NCI-H2171 treated with DMSO at 0.1 percent for 48 hours (cell line): ENCODE measurements at places on chromosomes 7 and 10.

- no peak for DNase-seq
Measured at GRCh38 chr10:97411406-97411805, 10.3 kb upstream of the RRP12 start.

DNA sequence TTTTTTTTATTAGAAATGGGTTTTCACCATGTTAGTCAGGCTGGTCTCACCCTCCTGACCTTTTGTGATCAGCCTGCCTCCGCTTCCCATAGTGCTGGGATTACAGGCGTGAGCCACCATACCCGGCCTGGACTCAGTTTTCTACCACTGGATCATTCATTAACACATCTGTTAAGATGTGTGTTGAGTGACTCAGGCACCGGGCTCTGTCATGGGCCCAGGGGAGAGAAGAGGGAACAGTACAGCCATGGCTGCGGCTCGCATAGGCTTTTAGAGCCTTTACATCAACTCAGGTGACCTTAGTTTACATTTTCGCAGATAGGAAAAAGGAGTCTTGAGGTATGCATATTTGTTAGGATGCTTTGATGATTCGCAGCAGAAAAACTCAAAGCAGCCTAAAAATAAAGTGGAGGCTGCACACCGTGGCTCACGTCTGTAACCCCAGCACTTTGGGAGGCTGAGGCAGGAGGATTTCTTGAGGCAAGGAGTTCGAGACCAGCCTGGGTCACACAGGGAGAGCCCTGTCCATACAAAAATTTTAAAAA is 3.1 kb upstream of the ARPC1B start:
- DNase-seq: no peak

DNA sequence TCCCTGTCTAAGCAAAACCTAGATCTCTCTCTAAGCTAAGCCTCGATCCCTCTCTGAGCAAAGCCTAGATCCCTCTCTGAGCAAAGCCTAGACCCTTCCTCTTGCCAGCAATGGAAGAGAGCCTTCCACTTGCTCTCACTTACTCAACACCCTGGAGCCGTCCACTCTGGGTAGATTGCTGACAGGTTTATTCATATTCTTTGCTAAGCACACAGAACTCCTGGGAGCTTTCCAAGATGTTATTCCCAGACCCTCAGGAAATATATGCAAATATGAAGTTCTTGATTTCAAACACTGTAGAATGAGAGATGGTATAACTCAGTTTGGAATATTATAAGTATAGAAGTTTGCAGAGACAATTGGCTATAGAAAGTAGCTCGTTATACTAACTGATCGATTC is 503.8 kb upstream of the CELF2 start:
- DNase-seq: no peak

DNA sequence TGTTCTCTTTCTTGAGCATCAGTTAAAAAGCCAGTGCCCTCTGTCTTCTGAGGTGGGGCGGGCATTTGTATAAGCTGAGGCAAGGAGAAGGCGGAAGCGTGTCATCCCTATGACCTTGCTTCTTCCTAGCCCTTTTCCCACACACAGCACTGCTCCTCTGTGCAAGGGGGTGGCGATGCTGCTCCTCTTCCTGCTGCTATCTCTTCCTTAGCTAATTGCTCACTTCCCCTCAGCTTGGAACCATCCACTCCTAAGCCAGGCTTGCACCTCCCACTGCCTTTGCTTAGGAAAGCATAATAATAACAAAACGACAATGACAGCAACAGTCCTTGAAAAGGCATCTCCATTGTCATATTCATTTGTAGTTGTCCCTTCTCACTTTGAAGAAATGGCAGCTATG is 366.9 kb downstream of the PHTF2 start:
- no peak for DNase-seq

GRCh38 chr7:156177422-156178055 is 365.3 kb upstream of the SHH start:
- no peak for DNase-seq

DNA sequence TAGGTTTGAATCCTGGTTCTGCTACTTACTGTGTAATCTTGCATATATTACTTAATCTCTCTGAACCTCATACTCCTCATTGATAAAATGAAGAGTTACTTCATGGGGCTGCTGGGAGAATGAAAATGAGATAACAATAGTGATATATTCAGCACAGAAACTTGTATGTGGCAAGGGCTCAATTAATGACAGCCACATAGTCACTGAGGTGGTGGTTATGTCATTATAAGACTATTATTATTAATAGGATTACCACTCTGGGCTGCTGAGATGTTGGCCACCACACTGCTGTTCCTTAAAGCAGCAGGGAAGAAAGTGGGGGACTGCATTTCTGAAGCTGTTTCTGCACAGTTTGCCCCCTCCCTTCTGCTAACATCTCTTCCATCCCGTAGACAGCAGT is 100.4 kb upstream of the PDLIM1 start:
- DNase-seq: no peak

GRCh38 chr7:139820089-139820488 is 9.0 kb upstream of the TBXAS1 start:
- DNase-seq: no peak

GRCh38 chr7:27616186-27616491 is 46.5 kb downstream of the HIBADH start:
- peak; percentile 63 for DNase-seq

DNA sequence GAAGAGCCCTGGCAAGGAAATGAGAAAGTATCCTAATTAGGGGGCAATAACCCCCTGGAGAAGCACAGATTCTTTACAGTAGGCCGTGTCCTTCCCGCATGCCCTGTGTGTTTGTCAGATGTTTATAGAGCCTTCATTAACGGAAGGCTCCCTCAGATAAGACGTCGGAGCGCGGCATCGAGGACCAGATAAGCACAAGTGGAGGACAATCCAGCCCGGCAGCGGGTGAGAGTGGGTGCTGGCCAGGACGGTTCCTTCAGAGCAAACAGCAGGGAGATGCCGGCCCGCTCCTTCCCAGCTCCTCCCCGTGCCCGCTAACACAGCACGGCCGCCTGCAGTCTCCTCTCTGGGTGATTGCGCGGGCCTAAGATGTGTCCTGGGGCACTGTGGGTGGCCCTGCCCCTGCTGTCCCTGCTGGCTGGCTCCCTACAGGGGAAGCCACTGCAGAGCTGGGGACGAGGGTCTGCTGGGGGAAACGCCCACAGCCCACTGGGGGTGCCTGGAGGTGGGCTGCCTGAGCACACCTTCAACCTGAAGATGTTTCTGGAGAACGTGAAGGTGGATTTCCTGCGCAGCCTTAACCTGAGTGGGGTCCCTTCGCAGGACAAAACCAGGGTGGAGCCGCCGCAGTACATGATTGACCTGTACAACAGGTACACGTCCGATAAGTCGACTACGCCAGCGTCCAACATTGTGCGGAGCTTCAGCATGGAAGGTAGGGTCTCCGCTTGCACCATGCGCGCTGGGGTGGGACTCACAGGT is at the start of gene GDF2:
Gene GDF2 (plus strand): TSS at position 155 of the 762 bp plus-strand sequence. CDS start 215 bp downstream, at position 370.
- DNase-seq: no peak

DNA sequence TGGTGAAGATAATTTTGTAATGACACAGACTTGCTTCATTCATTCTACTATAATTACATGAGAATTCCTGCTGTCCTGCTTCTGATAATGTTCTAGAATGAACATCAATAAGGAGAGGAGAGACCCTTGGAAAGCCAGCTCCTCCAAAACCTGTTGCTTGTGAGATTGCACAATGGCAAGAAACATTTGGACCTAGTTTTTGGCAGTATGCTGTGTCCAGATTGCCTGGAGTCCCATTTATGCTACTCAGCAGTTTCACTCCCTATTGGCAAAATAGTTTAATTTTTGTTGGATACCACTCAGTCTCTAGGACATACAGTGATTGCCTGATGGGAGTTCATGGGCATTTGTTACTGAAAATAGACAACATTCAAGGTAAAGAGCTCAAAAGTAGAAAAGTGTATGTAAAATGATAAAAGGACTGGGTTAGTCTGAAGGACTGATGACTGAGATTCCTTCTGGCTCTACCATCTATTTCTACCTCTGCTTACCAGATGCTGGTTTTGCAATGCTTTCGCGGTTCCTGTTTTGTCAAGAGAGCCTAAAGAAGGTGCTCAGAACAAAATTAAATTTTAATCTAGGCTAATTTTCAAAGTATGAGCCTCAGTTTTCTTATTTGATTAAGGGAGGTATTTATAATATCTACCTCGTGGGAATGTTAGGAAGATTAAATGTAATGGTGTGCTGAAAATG is 8.0 kb upstream of the ACTR3B start:
- DNase-seq: no peak

DNA sequence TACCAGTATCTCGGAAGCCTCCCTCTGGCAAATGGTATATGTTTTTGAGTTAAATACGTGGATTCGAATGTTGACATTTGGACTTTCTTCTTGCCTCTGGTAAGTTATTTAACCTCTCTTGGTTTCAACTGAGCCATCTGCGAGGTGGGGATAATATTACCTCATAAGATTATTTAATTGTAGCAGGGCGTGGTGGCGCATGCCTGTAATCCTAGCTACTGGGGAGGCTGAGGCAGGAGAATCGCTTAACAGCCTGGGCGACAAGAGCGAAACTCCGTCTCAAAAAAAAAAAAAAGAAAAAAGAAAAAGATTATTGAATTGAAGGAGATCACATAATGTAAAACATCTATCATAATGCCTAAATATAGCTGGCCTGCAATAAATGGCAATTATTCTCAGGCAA is 396 bp upstream of the TAF5 start:
- no peak for DNase-seq

DNA sequence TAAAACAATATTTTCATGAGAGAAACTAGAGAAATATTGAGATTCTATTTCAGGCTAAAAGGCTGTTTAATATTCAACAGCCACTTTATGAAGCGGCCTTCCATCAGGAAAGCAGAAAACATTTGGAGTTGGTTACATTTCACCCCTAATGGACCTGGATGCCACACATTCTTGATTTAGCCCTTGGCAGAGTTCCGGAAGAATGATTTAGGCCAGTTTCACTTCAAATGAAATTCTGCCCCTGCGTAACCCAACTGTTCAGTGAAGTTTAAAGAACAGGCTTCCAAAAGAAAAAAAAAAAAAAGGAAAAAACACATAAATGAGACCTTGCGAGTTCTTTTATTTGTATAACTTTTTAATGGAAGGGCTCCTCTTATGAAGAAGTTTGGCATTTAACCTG is 239.2 kb upstream of the AKR1E2 start:
- no peak for DNase-seq

DNA sequence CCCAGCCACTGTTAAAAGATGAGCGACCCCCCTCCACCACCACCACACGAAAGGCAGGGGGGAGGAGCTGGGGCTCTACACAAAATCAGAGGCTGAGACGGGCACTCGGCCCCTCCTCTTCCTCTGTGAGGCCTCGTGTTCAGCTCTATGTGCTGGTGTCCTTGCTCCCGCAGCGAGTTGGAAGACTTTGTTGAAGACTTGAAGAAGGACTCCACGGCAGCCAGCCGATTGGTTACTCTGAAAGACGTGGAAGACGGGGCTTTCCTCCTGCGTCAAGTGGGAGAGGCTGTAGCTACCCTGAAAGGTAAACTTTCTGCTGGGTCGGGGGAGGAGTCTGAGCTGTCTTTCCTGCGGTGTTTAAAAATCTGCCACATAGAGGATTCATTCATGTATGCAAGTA is 203.7 kb downstream of the ARHGAP21 start:
- DNase-seq: no peak

- DNase-seq: no peak
Measured at GRCh38 chr7:14837216-14837615, 65.3 kb downstream of the DGKB start.

DNA sequence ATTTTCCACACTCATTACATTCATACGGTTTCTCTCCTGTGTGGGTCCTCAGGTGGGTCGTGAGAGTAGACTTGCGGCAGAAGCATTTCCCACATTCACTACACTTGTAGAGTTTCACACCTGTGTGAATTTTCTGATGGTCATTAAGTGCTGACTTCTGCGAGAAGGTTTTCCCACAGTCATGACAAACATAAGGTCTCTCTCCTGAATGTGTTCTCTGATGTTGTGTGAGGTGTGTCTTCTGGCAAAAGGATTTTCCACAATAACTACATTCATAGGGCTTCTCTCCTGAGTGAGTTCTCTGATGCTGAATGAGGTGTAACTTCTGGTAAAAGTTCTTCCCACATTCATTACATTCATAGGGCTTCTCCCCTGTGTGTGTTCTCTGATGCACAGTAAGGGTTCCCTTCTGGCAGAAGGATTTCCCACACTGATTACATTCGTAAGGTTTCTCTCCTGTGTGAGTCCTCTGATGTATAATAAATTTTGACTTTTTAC is 15.1 kb downstream of the ZNF12 start:
- peak; percentile 5 for DNase-seq

DNA sequence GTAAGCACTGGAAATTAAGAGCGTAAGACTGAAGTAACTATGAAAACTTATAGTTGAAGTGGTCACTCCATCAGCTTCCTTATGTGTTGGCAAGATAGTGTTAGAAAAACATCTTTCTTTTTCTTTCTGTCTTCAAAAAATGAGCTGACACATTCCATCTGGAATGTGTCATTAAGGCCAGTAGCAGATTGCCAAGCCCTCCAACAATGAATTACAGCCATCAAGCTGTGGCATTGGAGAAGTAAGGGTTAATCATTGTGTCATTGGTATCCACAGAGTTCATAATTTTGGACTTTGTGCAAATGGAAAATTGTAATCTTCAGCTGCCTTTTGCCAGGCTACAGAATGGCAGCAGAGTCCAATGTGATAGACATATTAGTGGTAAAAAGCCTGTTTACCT is 926.3 kb downstream of the NRG3 start:
- DNase-seq: no peak

DNA sequence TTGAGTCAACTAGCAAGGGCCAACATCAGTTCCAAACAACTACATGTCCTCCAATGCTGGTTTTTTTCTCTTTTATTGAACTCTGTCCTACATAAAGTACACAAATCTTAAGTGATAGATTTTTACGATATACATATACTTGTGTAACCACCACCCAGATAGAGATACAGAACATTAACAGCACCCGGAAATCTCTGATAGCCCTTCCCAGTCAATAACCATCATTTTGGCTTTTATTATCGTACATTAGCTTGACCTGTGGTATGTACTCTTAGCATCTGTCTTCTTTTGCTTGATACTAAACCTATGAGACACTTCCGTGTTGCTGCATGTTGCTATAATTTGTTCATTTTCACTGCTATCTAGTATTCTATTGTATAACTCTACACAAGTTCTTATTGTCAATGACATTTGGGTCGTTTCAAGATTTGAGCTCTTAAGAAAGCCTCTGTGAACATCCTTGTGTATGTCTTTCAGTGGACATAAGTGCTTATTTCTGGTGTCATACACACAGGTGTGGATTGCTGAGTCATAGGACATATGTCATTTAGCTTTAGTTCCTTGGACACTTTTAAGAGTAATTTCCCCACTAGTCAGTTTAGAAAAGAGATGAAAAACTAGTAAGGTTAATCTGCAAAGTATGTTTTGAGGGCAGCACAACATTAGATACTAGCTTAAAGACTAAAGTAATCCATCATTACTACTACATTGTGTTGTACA is 111.1 kb downstream of the PRLHR start:
- DNase-seq: no peak

DNA sequence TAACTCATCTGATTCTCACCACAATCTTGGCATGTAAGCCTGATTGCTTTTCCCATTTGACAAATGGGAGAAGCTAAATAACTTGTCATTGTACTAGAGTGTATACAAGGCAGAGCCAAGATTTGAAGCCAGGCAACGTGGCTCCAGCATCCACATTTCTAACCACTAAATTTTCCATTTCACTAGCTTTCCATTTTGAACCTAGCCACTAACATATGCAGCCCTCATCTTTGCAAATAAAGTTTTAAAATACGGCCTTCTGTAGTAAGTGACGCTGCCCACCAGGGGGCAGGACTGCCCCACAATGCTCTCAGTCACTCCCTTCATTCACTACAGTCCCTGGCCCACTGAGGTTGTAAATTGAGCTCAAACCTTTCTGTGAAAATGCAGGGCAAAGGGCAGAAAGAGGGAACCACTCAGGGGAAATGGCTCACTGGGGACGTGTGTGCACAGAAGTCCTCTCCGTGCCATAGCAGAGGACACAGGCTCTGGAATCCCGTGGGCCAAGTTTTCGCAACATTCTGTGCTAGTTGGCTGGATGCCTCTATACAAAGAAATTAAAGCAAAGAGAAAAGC is 315.7 kb downstream of the TNS3 start:
- peak; percentile 86 for DNase-seq
